Breast epithelium (tissue), 4 donors: ENCODE measurements at places on chromosomes 16 and 17. TPM values are rescaled to one million over a fixed set of nuclear protein-coding genes. Genes with fewer than 3 reads are reported as not detected.
A peak's percentile ranks its signal among the peaks of the same experiment; 100 is the strongest.

MARVELD3 gene
- 21.5 TPM for total RNA-seq

- no peak for DNase-seq
These were observed 90.5 kb upstream of the IRX6 start for GRCh38 chr16:55233464-55233863.

GRCh38 chr17:59121901-59122480 is 15.3 kb upstream of the TRIM37 start:
- no peak for DNase-seq

DNA sequence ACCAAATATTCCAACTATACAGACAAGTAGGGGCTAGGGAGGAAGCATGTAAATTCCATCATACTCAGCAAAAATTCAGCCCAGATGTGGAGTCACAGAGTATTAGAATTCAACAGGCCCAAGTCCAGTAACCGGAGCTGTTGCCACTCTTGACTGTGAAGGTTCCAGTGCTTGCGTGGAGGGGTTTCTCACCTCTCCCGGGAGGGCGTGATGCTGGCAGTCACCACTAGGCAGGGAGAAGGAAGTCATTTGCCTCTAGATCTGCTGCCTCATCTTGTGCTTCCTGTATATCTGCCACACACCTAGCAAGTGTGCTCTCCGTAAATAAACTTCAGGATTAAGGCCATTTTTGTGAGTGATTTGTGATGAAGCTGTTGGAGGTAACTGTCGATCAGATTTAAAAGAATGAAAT is 1.0 kb upstream of the CKLF start:
- DNase-seq = no peak

GRCh38 chr16:55113210-55113609 is 182.5 kb downstream of the IRX5 start:
- DNase-seq = no peak

DNA sequence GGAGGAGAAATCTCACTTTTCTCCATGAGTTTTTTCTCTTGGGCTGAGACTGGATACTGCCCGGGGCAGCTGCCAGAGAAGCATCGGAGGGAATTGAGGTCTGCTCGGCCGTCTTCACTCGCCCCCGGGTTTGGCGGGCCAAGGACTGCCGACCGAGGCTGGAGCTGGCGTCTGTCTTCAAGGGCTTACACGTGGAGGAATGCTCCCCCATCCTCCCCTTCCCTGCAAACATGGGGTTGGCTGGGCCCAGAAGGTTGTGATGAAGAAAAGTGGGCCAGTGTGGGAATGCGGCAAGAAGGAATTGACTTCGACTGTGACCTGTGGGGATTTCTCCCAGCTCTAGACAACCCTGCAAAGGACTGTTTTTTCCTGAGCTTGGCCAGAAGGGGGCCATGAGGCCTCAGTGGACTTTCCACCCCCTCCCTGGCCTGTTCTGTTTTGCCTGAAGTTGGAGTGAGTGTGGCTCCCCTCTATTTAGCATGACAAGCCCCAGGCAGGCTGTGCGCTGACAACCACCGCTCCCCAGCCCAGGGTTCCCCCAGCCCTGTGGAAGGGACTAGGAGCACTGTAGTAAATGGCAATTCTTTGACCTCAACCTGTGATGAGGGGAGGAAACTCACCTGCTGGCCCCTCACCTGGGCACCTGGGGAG is 19.1 kb downstream of the NGFR start:
- DNase-seq = no peak

GRCh38 chr17:65627891-65628643 is 66.6 kb upstream of the AXIN2 start:
- peak; percentile 27 for DNase-seq
